Psoas muscle (tissue), 8 donors: ENCODE measurements at places on chromosomes 6 and 20. TPM values are rescaled to one million over a fixed set of nuclear protein-coding genes. Genes with fewer than 3 reads are reported as not detected.

DNA sequence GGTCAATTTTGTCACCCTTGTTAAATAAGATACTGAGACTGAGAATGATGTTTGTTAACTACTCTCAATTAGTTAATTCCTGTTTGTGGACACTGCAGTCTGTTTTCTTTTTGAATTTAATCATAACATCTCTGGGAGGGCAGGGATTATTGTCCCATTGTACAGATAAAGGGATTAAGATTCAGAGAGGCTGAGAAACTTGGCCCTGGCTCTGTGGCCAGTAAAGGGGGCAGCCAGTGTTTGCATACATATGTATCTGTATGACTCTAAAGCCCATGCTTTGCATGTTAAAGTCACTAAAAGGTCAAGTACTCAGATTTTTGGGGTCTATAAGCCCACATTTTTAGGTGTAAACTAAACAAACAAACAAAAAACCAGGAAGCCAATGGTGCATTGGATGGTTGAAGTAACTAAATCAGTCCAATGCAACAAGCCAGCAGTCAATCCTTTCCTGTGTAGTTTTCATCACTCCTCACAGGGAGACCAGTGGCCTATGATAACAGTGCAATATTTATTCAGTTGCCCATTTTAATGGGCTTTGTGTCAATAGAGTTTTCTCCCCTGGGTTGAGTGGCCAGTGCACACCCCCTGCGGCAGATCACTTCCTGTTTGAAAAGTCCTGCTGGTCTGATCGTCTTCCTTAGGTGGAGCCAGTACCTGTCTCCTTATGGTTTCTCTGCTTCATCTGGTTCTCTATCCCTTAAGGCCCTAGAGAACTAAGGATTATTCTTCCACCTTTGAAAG, 106.7 kb downstream of the SLX4IP start:
- DNase-seq, result no peak

- DNase-seq, result no peak
Measured at GRCh38 chr6:119241111-119241465, 108.5 kb downstream of the MAN1A1 start.

Gene TTK
- 0.15 TPM for total RNA-seq

- peak; percentile 54 for DNase-seq
Measured at GRCh38 chr20:35907017-35907701, 47.1 kb downstream of the SCAND1 start.

GRCh38 chr6:73491377-73491776, 29.5 kb downstream of the EEF1A1 start:
- no peak for DNase-seq

- DNase-seq, result no peak
Measured at GRCh38 chr6:4607793-4608192, 168.4 kb upstream of the CDYL start.

DNA sequence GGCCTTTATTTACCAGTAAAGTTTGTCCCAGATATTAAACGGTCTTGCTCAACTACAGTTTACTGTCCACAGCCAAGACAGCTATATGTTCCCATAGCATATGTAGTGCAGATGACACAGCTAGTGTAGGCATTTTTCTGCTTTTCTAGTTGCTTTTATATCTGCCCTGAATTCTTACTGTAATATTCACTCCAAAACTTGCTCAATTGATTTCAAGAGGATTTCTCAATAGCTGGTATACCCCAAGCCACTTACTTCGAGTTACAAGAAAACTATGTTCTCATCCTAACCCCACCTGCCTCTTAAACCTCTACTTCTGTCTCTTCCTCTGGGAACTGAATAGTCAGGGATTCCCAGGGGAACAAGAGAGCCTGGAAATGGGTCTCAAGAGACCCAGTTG, 18.9 kb upstream of the ROS1 start:
- DNase-seq, result no peak

Gene TOX2
- total RNA-seq, result 0.53 TPM

Gene EFCAB8
- total RNA-seq, result 0.08 TPM

- DNase-seq, result no peak
Measured at GRCh38 chr6:169828176-169828575, 76.8 kb downstream of the ERMARD start.

DNA sequence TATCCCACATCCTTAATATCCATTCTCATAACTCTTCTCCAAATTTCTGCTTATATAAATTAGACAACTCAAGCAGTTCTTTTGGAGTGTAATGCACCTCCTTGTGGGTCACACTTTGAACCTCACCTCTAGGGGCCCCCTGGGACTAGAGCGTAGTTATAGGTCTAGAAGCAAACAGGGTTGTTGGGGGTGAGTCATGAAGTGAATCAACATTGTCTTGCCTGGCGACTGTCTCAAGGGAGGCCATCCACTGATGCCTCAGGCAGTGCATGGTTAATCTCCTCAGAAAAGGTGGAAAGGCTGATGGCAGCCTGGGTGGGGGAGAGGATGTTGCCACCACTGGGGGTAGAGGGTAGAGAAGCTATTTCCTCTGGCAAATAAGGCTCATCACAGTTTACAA, 129.1 kb downstream of the TNFRSF21 start:
- DNase-seq, result no peak

Gene DNAH8
- total RNA-seq, result 0.02 TPM

- DNase-seq, result no peak
Measured at GRCh38 chr20:2108987-2109386, 7.4 kb downstream of the STK35 start.

- no peak for DNase-seq
Measured at GRCh38 chr6:112286010-112286409, 31.6 kb upstream of the LAMA4 start.

- DNase-seq, result no peak
Measured at GRCh38 chr6:154314084-154314483, 42.5 kb downstream of the IPCEF1 start.

DNA sequence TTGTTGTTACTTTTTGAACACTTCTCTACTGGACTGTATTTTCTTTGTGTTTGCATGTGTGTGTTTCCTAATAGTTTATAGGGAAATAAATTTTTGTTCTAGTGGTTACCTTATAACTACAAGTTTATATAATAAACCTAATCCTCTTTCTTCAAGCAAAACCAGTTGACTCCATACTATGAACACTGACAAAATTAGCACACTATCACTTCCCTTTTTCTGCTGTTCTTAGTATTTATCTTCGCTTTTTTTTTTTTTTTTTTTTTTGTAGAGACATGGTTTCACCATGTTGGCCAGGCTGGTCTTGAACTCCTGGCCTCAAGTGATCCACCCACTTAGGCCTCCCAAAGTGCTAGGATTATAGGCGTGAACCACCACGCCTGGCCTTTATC, 25.0 kb upstream of the C6orf62 start:
- DNase-seq, result no peak

GRCh38 chr6:100235631-100236030, 229.1 kb downstream of the SIM1 start:
- DNase-seq, result no peak

Gene MYT1
- total RNA-seq, result not detected

- no peak for DNase-seq
Measured at GRCh38 chr6:44680202-44680720, 292.8 kb downstream of the CDC5L start.

Gene SH3BGRL2
- total RNA-seq, result 4.3 TPM

DNA sequence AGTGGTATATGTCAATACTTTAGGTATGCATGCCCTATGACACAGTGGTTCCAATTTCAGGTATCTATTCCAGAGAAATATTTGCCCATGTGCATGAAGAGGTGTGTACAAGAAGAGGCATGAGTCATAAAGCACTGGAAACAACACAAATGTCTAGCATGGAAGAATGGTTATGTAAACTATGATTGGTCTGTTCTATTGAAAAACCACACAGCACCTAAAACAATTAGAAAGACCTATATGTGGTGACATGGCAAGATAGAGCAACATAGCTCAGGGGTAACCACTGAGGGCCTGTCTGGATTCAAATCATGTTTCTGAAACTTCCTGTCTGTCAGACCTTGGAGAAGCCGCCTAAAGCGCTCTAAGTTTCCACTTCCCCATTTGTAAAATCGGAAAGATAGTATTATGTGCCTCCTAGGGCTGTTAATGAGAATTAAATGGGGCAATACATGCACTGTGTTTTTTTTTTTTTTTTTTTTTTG, 76.0 kb upstream of the SHLD1 start:
- DNase-seq, result no peak

GRCh38 chr20:23867152-23867776, 12.3 kb downstream of the CST5 start:
- no peak for DNase-seq

Gene VSTM2L
- total RNA-seq, result 0.84 TPM
